ENCODE measurements at places on chromosomes 16 and 17.

- no peak for DNase-seq
Observed at GRCh38 chr16:8396463-8396862, 193.8 kb downstream of the TMEM114 start.

DNA sequence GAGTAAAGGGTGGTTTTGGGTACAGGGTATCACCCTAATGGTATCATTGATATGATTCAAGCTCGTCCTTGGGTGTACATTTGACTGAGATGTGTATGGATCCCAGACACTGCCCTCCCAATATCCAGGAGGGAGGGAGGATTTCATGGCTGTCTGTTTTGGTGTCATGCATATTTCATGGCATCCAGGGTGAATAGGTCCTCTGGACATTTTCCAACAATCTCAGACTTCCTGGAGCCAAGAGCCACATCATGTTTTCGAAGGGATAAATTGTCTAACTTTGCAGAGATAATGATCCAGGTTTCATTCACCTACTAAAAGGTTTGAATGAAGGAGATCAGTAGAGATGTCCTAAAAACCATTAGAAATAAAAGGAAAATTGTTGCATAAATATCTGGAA lies 431.9 kb downstream of the SHISA9 start:
- no peak for DNase-seq

DNA sequence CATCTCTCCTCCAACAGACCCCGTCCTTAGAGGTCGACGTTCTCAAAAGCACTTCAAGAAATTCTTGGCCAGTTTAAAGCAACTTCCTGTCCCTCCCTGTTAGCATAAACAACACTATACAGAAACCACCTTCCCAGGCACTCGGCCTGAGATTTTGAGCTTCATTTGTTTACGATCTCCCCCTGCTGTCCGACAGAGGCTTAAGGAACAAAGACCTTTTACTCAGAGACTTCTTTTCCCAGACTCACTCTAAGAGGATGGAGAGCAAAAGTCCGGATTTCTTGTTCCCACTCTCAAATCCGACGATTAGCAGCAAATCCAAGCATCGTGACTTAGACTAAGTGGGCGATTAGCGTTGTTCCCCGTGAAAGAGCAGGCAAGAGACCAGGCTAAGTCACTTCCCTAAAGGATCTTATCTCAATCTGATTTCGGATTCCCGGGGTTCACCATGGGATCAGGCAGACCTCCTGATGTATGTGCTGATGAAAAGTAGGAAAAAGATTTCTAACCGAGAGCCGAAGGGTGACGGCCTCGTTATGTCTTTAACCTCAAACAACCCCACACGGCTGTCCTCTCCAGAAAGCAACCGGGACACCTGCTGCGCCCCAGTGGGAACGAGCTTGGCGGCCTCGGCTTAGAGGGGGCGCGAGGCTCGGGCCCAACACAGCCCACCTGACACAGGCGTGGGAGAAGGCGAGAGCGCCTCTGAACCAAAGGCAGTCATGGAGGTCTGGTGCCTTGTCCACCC lies 598 bp downstream of the INPP5K start:
- no peak for DNase-seq

DNA sequence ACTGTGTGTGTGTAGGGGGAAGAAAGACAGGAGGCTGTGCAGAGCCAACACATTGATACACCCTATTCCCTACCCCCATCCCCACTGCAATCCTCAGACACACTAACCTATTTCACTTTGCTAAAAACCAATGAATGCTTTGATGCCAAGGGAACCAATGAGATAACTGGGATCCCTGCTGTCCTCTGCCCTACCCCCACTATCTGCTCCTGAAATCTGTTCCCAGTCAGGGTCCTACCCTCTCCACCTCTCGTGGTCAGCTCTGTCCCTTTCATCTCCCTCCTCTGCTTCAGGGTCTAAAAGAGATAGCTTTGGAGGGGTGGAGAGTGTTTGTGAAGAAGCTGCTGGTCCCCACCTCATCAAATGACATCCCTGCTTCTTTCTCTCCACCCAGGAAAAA lies 19.1 kb upstream of the SP6 start:
- no peak for DNase-seq

GRCh38 chr16:31224092-31224955 lies 7.4 kb upstream of the PYDC1 start:
- no peak for DNase-seq

- DNase-seq, result no peak
Observed at GRCh38 chr16:24509536-24509935, 29.8 kb upstream of the RBBP6 start.

DNA sequence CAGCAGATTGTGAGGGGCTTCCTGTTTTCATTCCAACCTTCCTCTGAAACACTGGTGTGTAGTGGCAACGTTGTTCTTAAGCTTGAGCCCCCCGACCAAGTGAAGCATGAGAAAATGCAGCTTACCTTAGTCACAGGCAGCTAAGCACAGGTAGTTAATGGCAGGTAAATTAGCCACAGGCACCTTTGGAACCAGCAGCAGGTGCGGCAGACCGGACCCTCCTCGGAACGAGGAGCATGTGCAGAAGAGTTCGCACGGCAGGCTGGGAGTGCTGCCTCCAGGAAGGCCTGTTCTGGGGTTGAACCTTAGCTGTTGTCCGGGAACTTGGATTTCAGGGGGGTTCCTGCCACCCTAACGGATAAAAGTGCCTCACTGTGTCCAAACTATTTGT lies 7.2 kb upstream of the IRF8 start:
- no peak for DNase-seq

DNA sequence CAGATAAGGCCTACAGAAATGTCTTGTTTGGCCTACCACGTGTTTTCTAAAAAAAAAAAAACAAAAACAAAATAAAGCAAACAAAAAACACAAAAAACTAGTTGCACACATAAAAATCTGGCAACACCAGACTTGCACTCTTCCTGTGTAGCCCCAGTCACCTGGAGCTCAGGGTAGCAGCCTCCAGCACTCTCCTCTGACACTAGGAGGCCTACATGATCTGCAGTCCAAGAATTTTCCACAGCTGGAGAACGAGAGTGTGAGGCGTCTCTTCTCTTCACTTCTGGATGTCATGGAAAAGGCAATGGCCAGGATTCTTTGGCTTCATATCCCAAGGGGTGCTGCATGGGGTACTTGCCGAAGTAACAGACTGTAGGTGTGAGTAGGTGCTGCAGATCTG lies 310.2 kb upstream of the SALL1 start:
- DNase-seq, result no peak

DNA sequence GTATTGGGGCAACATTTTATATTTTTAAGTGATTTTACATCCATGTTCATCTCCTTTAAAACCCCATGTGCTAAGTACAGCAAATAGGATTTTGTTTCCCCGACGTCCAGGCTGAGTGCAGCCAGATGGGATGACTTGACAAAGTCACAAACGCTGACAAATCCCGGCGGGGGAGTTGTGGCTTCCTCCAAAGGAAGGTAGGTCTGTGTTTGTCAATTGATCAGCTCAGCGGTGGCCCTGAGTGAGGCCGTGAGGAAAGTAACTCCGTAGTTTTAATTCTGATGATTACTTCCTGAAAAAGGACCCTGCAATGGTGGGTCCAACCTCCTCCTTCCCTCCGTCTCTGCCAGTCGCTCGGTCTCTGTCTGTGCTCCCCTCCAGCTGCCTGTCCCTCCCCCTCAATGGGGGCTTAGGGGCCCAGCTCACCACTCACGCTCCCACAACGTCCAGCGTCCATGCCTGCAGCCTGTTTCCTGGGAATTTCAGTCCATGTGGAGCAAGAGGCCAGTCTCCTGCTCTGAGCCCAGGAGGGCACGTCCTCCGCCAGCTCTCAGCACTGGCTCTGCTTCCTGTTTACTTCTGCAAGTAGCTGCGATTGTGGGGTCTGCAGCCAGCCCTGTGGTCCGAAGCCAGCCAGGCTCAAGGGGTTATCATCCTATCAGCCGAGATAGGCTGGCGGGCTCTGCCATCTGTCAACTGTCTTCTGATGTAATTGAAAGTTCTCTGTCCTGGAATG lies 209.4 kb upstream of the FOXF1 start:
- DNase-seq, result no peak
